ENCODE measurements at places on chromosomes 5 and 9.
A peak's percentile ranks its signal among the peaks of the same experiment; 100 is the strongest.

GRCh38 chr9:4010309-4010708 is 289.6 kb downstream of the GLIS3 start:
- no peaks in the 10 kb centered on the region for H3K4me1 ChIP-seq
- no peaks in the 10 kb centered on the region for H3K36me3 ChIP-seq
- H3K4me3 ChIP-seq = no peak overlapping the region

DNA sequence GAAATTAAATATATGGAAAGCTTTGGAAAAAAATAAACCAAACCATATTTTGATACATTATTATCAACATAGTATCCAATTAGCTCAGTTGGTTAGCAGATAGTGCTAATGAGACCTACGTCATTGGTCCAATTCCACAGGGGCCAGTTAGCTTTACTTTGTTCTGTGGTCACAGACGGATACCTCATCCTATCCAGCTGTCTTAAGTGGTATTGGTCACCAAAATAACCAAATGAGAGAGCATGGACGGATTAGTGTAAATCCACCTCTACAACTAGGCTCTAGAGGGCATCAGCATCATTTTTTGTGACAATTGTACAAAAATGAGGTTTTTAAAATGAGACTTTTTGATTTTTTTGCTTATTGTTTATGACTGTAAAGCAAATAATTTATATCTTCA is 364.2 kb downstream of the KIAA0825 start:
- H3K4me3 ChIP-seq = no peak overlapping the region
- no peaks in the 10 kb centered on the region for H3K27me3 ChIP-seq
- no peaks in the 10 kb centered on the region for H3K4me1 ChIP-seq
- no peak for DNase-seq
- no peak overlapping the region for H3K27ac ChIP-seq

GRCh38 chr5:135208903-135209721 is 175.1 kb upstream of the PITX1 start:
- no peak overlapping the region for H3K27ac ChIP-seq
- H3K36me3 ChIP-seq = no peaks in the 10 kb centered on the region
- H3K4me3 ChIP-seq = no peak overlapping the region

DNA sequence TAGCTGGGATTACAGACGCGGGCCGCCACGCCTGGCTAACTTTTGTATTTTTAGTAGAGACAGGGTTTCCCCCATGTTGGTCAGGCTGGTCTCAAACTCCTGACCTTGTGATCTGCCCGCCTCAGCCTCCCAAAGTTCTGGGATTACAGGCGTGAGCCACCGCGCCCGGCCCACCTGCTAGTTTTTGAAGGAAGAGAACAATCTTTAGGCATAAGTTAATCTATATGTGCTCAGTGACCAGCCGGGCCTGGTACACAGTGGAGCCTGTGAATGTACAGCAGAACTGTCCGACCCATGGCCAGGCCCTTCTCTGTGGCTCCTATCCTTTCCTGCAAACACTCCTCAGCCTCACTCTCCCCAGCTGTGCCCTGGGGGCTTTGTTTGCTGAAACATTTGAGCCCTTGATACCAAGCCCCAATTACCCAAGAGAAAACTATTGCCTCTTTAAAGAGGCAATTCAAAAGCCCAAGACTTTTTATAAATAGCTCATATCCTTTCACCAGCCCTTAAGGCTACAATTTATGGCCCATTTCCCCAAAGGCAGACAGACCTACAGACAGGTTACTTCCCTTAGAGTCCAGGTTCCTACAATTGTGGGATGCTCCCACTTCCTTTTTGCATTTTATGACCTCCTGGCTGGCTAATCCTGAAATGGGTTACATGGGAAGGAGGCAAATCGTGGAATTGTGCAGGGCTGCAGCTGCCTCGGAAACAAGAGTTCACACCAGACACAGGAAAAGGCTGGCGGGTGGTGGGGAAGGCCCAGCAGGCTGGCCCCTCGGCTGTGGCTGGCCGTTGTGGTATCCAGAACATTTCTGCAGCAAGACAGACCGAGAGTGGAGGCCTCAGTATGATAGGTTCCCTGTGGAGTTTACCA is 37.5 kb downstream of the SPRY4 start:
- peak; percentile 21 for DNase-seq
- no peaks in the 10 kb centered on the region for H3K36me3 ChIP-seq
- no peak overlapping the region for H3K4me3 ChIP-seq
- H3K27ac ChIP-seq = no peak overlapping the region

GRCh38 chr5:128014578-128014977 is 69.0 kb upstream of the SLC12A2 start:
- H3K4me1 ChIP-seq = no peaks in the 10 kb centered on the region
- H3K27me3 ChIP-seq = no peaks in the 10 kb centered on the region
- H3K36me3 ChIP-seq = no peaks in the 10 kb centered on the region
- no peak for DNase-seq

DNA sequence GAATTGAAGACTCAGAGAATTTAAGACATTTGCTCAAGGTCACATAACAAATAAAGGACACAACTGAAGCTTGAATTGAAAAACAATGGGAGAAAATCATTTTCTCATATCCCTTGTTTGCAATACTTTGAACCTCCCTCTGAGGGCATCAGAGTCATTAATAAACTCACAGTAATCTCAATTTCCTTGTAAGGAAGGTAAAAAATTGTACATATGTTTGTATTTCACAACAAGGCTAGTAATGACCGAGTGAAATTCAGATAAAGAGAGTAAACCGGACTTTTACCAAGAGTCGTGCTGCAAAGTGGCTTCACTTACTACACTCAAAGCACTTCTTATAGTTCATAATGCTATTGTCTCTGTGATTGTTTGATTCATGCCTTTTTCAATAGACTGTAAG is 665.0 kb downstream of the NR2F1-AS1 start:
- no peaks in the 10 kb centered on the region for H3K36me3 ChIP-seq
- no peaks in the 10 kb centered on the region for H3K4me1 ChIP-seq
- no peaks in the 10 kb centered on the region for H3K27me3 ChIP-seq
- DNase-seq = no peak
- no peak overlapping the region for H3K4me3 ChIP-seq
- H3K27ac ChIP-seq = no peak overlapping the region

- H3K4me1 ChIP-seq = no peaks in the 10 kb centered on the region
- no peak for DNase-seq
- H3K27me3 ChIP-seq = no peaks in the 10 kb centered on the region
Measured at GRCh38 chr5:158007336-158007735, 148.4 kb upstream of the CLINT1 start.

- H3K4me3 ChIP-seq = no peak overlapping the region
- no peak overlapping the region for H3K27ac ChIP-seq
- H3K27me3 ChIP-seq = no peaks in the 10 kb centered on the region
- H3K4me1 ChIP-seq = no peaks in the 10 kb centered on the region
Measured at GRCh38 chr5:10288592-10289219, 19.0 kb downstream of the CMBL start.

DNA sequence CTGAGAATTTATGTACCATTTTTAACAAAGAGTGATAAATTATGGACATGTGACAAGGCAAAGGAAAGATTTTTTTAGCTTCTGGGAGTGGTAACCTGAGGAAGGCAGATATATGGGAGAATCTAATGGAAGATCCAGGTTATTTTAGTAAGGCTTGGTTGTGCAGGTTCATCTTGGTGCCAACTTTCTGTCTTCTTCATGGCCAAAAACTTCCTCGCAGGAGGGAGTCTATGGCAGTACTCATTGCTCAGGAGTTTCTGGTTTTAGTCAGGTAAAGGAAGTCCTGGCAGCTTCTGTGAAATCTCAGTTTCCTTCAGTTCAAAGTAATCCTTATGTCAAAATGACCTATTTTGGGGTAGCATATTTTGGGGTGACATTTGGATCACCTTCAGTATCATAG is 248.3 kb upstream of the KCNN2 start:
- no peak overlapping the region for H3K27ac ChIP-seq
- DNase-seq = no peak
- no peak overlapping the region for H3K4me3 ChIP-seq
- H3K36me3 ChIP-seq = no peaks in the 10 kb centered on the region
- H3K27me3 ChIP-seq = no peaks in the 10 kb centered on the region

GRCh38 chr9:84702471-84702870 is 32.9 kb downstream of the NTRK2 start:
- H3K4me3 ChIP-seq = no peak overlapping the region
- DNase-seq = no peak
- H3K27me3 ChIP-seq = no peaks in the 10 kb centered on the region
- H3K27ac ChIP-seq = no peak overlapping the region
- no peaks in the 10 kb centered on the region for H3K4me1 ChIP-seq
- no peaks in the 10 kb centered on the region for H3K36me3 ChIP-seq
